Hematopoietic multipotent progenitor cell treated with erythropoietin and hydrocortisone succinate and interleukin-3 and kit ligand, for 6 days (in vitro differentiated cells): ENCODE measurements at places on chromosomes 4 and X.

DNA sequence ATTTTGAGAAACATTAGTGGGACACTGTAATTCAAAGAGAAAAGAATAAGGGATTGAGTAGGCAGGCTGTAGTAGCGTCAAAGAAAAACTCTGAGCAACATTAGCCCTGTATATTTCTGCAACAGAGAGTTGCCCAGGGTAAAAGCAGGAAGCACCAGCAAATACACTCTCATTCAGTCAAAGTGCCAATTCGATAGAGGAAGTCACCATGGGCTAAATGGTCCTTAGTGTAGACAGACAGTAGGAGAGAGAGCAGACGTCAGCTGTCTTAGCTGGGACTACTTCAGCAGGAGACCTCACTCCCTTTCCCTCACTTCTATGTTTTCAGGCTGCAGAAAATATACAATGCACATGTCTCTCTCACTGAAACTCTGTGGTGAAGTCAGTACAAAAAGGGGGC, 2073.8 kb upstream of the TENM3 start:
- DNase-seq, result no peak

DNA sequence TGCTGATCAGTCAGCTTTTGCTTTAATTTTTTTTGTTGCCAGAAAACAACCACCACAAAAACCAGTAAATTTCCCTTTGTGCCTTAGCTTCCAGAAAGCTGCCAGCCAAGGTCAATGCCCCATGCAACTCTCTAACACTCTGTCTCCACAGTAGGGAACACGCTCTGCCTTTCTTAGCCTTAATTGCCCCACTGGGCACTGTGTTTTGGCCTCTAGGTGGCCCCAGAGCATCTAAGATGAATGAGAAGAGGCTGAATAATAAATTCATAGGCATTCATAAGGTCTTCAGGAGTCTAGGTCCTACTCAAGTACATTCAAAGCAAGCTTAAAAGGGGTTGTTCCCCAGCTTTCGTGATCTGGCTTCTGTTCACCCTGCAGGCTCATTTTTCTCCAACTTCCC, 57.7 kb upstream of the PASD1 start:
- peak; percentile 68 for DNase-seq

- no peak for DNase-seq
Observed at GRCh38 chr4:177964693-177965168, 522.5 kb upstream of the AGA start.

- peak; percentile 30 for DNase-seq
Observed at GRCh38 chrX:19839770-19840254, 47.6 kb downstream of the SH3KBP1 start.

GRCh38 chrX:19626230-19626629, 110.9 kb upstream of the MAP3K15 start:
- DNase-seq, result no peak

DNA sequence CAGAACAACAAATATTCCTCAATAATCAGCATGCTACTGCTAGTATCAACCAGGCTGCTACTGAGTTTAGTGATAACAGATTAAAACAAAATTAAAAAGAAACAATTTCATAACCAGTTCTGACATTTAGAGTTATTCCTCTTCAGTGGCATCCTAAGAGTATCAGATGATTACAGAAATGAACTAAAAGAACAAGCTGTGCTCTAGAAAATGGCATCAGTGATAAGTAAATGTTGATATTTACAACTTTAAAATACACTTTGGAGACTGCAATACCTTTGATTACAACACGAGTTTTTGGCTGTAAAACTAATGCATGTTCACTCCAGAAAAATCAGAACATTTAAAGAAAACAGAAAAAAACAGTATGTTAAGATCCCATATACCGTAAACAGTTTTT, 72.9 kb downstream of the ADGRA3 start:
- DNase-seq, result no peak

DNA sequence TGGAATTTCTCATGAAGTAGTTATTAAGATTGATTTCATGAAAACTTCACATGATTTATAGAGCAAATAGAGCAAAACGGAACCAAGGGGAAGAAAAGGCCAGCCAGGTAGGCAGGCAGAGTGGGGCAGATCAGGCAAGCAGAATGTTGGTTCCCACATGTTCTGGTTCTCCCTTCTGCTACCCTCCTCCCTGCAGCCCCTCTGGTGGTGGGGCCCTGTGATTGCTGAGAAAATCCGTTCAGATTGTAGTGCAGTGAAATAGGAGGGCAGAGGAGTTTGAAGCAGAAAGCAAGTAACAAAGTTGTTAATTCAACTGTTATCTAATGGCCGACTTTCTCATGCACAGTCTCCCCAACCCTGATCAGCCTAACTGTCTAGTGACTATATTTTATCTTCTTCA, 185.3 kb downstream of the MID1IP1 start:
- DNase-seq, result peak; percentile 12

GRCh38 chrX:37746218-37746941, 33.5 kb upstream of the CYBB start:
- peak; percentile 57 for DNase-seq

- DNase-seq, result no peak
Observed at GRCh38 chr4:184765473-184766340, 31.8 kb upstream of the CENPU start.

DNA sequence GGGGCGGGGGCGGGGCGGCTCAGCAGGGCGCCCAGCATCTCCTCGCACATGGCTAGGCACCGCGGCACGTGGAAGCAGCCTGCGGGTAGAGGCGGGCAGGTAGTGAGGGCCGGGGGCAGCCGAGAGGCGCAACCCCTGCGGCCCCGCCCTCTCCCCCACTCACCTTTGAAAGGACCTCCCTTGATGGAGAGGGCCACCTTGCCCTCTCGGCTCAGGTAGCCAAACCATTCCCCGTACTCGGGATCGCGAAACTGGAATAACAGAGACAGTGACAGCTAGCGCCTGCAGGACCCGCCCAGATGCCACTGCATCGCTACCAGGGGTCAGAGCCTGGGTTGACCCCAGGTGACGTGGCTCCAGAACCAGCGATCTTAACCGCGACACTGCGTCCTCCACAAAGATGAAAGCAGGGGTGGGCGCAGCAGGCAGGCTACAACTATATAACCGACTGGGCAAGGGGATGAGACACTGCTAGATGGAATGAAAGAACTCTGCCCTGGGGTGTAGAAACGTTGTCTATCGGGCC, 552 bp upstream of the NAA10 start:
- no peak for DNase-seq

DNA sequence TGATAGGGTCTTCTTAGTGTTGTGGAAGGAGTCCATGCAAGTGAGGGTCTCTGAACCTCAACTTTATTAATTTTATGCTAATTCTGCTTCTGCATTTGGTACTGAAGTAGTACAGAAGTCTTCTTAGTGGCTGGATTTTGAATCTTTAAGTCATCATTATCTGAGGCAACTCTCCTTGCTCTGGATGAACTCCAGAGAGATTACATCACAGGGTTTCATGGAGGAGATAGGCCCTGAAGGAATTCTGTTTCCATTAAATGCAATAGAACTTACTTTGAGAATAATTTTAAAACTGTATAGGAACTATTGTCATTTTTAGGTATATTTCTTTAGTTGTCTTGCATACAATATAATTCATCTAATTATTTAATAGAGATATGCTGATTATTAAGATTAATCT, 451.2 kb downstream of the FAT4 start:
- no peak for DNase-seq

DNA sequence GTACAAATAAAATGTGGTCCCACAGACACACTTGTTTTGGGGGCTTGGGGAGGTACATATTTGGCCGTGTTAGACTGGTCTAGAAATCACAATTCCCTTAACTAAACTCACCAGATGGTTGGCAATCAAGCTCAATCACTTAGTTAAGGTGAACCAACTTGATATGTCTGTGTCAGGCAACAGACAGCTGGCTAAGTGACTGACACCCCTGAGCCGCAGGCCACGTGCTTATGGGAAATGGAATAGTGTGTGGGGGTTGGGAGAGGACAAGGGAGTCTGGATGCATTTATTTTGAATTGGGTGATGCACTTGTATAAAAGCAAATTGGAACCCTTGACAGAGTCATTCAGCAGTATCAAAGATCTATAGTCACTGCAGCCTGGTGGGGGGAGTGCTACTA, 209.0 kb downstream of the HS6ST2 start:
- DNase-seq, result no peak

DNA sequence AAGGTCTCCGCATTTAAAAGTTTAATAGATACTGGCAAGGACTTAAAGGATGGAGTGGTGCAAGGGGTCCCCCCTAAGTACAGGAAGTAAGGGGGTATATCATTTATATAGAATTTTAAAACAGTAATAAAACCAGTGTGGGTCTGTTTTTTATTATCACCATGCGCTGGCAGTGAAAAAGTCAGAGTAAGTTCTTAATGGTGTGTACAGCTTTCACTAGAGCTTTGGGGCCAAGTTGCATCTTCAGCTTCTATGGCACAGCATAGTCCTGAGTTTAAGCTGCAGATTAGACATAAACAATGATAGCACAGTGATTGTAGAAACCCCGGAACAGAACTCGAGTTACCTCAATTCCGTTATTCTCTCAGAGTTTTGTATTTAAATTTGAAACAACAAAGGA, 27.6 kb downstream of the RHOH start:
- no peak for DNase-seq
